Activated CD8-positive, alpha-beta memory T cell treated with anti-CD3 and anti-CD28 coated beads, Interleukin-2, amount 10 ng/mL, durations not matched to agents 7 days and 5 days (primary cell): ENCODE measurements at places on chromosomes 7 and 10. TPM values are rescaled to one million over a fixed set of nuclear protein-coding genes. Genes with fewer than 3 reads are reported as not detected.

DNA sequence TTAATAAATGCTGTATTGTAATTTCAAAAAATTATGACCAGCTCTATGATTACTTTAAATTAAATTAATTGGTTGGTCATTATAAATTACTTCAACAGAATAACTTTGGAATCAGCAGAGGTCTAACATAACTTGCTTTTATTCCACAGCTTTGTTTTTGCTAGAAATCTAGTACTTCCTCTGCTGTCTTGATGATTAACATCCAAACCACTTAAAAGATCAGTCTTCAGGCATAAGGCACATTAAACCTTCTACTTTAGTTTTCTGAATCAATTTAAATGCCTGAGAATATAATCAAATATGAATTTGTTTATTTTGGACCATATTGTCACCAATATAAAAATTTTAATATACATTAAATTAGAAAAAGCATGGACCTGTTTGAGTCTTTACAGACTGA is 465.3 kb downstream of the ARL4A start:
- DNase-seq = no peak
- H3K27me3 ChIP-seq = no peaks in the 10 kb centered on the region
- no peaks in the 10 kb centered on the region for H3K36me3 ChIP-seq

DNA sequence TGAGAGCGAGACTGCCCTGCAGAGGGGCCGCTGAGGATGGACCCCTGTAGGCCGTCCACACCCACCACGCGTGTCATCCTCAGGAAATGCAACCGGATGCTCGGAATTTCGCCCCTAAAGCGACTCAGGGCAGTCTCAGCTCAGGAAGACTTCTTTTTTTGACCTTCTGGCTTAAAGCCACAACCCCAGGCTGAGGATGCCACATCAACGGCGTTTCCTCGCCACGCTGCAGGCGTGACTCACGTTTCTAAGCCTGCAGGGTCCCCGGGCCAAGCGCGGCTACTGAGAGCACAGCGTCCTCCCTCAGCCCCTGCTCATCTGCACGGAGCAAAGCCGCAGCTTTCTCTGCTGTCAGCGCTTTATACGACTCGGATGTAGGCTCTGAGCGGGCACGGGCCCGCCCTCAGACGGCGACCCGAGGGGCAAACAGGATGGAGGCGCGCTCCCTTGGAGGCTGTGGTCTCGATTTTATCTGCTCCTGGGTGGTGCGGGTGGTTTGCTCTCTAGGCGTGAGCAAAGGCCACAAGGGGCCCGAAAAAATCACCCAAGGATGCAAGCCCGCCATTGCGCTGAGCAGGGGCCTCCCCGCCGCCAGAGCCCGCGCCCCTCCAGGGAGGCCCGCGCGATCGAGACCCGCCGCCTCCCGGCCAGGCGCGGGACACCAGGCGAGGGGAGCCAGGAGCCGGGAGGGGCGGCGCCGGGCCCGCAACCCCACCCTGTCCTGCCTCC is 726 bp upstream of the INSIG1 start:
- H3K36me3 ChIP-seq = peaks cover 47% of the 10 kb centered on the region
- peak; percentile 96 for DNase-seq
- peaks cover 43% of the 10 kb centered on the region for H3K4me1 ChIP-seq
- H3K27ac ChIP-seq = peak overlapping the region; percentile 91

The UCN3 gene
- total RNA-seq = not detected

GRCh38 chr7:56174346-56174874 is 58.2 kb upstream of the NUPR2 start:
- H3K27me3 ChIP-seq = no peaks in the 10 kb centered on the region
- H3K27ac ChIP-seq = no peak overlapping the region
- no peaks in the 10 kb centered on the region for H3K4me1 ChIP-seq
- DNase-seq = no peak
- H3K36me3 ChIP-seq = no peaks in the 10 kb centered on the region

- H3K27me3 ChIP-seq = no peaks in the 10 kb centered on the region
- H3K36me3 ChIP-seq = no peaks in the 10 kb centered on the region
- no peak overlapping the region for H3K4me3 ChIP-seq
- H3K4me1 ChIP-seq = no peaks in the 10 kb centered on the region
- DNase-seq = no peak
Observed at GRCh38 chr10:79179164-79179956, 110.6 kb downstream of the ZMIZ1 start.

The BAIAP2L1 gene
- total RNA-seq = 1.1 TPM

DNA sequence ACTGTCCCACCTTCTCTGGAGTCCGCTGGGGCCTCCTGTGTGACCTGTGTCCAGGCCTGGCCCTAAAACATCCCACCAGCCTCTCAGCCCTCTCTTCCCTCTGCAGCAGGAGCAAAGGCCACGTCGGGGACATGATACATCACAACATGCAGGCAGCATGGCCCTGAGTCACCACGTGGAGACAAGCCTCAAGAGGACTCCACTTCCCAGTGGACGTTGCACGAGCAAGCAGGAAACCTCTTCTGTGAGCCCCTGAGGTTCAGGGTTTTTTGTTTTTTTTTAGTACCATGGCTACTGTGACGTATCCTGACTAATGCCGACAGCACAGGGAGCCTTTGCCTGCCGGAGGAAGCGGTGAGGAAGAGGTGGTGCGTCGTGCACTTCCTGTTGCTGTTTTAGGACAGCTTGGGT is 165.9 kb downstream of the DNAJB6 start:
- H3K4me3 ChIP-seq = peak overlapping the region; percentile 62
- DNase-seq = peak; percentile 87
- peaks cover 26% of the 10 kb centered on the region for H3K27me3 ChIP-seq
- H3K27ac ChIP-seq = peak overlapping the region; percentile 86
- peaks cover 29% of the 10 kb centered on the region for H3K4me1 ChIP-seq
- peaks cover 19% of the 10 kb centered on the region for H3K36me3 ChIP-seq

DNA sequence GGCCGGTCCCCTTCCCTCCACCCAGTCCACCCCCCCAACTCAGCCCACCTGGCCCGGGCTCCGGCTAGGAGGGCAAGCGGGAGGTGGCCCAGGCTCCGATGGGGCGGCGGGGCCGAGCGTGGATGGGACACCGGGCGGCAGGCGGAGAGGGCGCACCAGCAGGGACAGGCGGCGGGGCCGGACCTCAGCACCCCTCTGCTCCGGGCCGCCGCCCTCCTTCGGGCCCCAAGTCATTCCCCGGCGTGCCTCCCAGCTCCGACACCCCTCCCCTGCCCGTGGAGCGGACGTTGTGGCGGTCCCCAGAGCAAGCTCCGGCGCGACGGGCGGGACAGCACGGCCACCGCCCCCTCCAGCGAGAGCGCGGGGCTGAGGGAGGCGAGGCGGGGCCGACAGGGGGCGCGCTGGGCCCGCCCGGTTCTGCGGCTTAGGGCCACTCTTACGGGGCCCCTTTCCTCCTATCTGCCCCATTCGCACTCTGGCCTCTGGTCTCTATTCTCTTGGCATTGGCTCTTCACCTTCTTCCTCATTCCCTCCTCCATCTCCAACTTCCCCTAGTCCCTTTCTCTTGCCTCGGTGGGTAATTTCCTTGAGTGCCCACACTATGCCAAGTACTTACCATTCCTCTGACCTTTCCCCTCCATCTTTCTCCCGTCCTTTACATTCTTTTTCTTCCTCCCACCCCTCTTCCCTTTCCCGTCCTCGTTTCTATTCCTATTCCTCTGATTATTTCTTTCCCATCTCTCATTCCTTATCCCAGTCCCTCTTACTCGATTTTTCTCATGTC is 701 bp upstream of the GBX1 start:
- no peak overlapping the region for H3K27ac ChIP-seq
- H3K27me3 ChIP-seq = peaks cover 49% of the 10 kb centered on the region
- H3K4me3 ChIP-seq = peak overlapping the region; percentile 38
- peaks cover 10% of the 10 kb centered on the region for H3K4me1 ChIP-seq
